Umbilical cord (tissue), 2 donors: ENCODE measurements at places on chromosomes 2 and 18.

DNA sequence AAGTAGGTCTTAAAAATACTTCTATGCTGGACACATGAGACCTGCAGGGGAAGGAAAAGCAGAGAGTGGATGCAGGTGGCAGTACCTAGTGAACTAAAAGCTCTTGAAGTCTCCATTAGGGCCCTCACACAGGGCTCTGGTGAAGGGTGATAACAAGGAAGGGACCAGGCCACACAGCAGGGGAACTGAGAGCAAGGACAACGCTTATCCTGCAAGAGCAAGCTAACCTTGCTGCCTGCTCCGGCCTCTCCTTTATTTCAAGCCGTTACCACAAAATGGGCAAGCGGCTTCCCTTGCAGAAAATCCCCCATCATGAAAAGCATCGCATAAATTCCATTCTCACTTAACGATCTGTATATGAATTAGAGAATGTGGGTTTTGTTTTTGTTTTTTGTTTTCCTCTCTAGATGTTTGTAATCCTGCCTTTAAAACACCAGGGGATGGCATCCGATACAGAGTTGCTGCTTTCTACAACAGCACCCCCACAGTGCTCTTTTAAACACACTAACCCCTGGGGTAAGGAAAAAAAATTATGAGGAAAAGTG, 64.5 kb downstream of the CACNB4 start:
- DNase-seq = no peak

DNA sequence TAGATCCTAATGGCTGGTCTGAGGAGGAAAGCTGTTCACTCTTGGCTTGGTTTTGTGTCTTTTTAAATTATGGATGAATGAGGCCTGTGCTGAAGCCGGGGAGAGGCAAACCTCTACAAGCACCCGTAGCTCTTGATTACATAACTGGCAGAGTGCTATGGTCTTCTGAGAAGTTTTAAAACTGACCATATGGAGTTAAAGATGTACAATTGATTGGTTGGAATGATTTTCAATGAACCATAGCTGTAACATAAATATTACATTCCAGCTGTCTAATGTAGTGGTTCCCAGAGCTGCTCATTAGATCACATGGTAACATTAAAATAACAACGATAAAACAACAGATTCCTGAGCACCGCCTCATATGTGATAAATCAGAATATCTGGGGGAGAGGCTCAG, 71.1 kb upstream of the MAP4K3 start:
- DNase-seq = no peak

GRCh38 chr2:64274399-64275173, 130.4 kb upstream of the PELI1 start:
- DNase-seq = no peak

DNA sequence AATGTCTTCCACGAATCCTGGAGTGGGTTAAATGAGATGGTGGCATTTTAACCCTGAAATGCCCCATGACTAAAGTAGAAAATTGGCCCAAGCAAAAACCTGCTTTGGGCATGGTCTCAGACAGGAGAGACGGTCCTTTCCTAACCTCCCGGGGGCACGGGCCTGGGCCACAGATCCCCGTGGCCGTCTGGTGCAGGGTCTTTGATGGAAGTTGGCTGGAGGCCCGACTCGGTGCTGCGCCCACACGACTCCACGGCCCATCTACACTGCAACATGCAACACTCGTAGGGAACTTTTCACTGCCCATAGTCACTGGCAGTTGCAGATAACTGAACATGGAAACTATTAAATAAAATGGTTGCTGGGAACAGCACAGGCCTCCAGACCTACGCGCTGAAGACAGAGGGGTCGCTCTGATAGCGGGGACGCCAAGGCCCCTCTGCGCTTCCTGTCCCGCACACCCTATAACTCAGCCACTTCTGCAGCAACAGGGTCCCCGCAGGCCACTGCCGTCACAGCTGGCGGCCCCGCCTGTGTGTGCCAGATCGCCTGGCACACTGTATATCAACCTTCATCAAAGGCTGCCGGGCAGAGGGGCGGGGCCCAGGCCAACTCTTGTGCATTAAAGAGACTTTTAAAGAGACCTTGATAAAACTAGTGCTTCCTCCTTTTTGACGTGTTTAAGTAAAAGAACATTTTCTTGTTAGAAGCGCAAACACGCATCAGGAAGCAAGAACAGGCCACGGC, 214.1 kb downstream of the TWIST2 start:
- peak; percentile 19 for DNase-seq

DNA sequence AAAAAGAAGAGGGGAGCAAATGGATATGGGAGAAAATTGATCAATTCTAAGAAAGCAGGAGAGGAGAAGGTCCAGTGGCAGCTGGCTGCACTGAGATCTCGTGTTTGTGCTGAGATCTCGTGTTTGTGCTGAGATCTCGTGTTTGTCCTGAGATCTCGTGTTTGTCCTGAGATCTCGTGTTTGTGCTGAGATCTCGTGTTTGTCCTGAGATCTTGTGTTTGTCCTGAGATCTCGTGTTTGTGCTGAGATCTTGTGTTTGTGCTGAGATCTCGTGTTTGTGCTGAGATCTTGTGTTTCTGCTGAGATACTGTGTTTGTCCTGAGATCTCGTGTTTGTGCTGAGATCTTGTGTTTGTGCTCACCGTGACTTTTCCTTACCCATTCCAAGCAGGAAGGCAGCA, 254.4 kb downstream of the BCL2 start:
- DNase-seq = no peak

DNA sequence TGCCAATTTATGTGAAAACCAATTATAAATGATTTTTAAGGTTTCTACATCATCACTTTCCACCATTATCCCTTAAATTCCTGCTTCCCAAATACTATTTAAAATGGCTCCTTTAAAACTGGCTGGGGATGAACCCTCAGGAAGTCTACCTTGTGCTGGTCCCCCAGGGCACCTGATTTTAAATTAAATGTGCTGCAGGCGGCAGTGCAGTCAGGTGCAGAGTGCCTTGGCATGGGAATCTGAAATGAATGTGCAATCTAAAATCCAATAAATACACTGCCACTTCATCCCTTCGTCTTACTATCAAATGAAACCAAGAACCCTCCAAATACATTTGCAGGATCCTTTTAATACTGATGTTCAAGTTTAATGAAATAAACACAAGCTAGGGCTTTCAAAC, 61.8 kb downstream of the C2orf76 start:
- no peak for DNase-seq

- no peak for DNase-seq
Measured at GRCh38 chr2:18957909-18958308, 368.5 kb upstream of the NT5C1B start.

DNA sequence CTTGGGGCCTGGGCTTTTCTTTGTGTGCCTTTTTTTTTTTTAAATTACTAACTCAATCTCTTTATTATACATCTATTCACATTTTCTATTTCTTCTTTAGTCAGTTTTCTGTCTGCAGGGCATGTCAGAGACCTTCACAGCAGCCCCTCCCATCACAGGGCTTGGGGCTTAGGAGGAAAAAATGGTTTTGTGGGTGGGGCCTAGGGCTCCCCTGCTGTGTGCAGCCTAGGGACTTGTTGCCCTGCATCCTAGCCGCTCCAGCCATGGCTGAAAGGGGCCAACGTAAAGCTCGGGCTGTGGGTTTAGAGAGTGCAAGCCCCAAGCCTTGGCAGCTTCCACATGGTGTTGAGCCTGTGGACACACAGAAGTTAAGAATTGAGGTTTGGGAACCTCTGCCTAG, 13.8 kb downstream of the ZSCAN30 start:
- DNase-seq = no peak

- DNase-seq = no peak
Measured at GRCh38 chr2:132678483-132678882, 8.5 kb upstream of the LYPD1 start.

DNA sequence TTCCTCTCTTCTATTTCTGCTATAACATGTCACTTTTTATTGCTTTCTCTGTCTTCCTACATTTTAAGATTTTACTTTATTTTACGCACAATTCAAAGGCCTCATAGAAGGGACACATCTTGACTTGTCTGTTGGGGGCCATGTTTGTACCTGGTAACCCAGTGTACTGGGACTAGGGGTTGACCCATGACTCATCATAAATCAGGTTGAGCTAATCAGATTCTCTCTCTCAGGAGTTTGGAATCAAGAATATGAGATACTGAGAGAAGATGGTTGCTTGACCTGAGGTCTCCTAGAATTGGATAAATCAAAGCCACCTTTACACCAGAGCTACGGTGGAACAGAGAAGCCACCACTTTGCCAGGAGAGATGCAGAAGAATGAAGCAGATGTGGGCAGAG, 153.0 kb downstream of the UXS1 start:
- DNase-seq = no peak

- no peak for DNase-seq
Measured at GRCh38 chr18:44388329-44388728, 292.4 kb upstream of the SETBP1 start.

- no peak for DNase-seq
Measured at GRCh38 chr2:136134126-136134525, 16.2 kb upstream of the CXCR4 start.

- DNase-seq = no peak
Measured at GRCh38 chr18:63590966-63591695, 4.0 kb downstream of the SERPINB13 start.

DNA sequence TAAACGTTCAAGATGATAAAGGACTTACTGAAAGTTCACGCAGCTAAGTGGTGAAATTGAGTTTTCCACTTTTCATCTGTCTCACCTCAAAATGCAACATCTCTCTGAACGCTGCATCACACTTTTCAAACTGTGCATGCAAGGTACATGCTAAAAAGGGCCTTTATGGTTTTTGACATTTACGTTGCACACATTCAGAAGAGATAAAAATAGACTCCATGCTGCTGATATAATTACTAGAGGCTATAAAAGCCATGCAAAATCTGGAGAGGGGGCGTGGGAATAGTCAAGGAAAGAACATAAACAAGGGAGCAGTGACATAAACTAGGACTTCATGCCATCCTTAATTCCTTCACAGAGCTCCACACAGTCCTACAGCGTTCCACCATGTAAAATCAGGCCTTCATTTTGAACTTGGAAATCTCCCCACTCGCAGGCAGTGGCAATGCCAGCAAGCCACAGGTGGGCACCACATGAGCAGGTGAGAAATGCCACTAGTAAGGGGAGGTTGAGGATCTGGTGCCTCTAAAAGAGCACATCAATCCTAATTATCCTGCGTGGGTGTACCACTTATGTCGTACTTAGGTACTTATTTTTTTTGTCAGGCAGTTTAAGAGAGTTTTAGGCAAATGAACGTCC, 71.4 kb downstream of the ZEB2 start:
- no peak for DNase-seq

DNA sequence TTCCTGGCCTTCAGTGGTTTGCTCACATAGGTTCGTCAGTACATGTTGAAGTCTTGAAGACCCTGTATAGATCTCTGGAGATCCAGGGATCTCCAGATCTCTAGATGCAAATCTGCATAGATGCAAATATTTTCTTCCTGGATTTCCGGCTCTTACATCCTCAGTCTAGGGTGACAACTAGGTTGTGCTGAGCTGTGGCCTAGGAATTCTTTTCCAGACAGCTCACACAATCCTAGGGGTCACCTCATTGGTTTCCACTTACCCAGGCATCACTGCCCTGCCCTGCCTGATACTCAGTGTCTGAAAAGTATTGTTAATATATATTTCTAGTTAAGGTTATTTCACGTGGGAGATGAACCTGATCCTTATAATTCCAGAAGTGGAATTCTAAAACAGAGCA, 105.1 kb upstream of the TTC27 start:
- no peak for DNase-seq

GRCh38 chr2:224147174-224147573, 108.1 kb upstream of the SERPINE2 start:
- no peak for DNase-seq

DNA sequence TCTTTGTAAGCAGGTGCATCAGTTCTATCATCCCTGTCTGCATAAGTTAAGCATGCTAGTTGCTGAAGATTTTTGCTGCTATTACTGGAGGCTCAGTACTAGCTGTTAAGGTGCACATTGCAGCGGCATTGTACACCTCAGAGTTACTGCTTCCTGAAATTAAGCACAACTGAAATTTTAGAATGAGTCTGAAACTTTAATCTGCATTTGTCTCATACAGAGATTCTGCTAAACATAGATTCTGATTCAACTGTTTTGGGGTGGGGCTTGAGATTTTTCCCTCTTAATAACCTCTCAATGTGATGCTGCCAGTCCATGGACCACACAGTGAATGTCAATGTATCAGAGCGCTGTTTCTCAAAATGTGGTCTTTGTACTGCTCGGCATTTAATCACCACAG, 585.7 kb upstream of the GCFC2 start:
- no peak for DNase-seq

- DNase-seq = no peak
Measured at GRCh38 chr2:135525786-135526185, 5.2 kb downstream of the ZRANB3 start.

DNA sequence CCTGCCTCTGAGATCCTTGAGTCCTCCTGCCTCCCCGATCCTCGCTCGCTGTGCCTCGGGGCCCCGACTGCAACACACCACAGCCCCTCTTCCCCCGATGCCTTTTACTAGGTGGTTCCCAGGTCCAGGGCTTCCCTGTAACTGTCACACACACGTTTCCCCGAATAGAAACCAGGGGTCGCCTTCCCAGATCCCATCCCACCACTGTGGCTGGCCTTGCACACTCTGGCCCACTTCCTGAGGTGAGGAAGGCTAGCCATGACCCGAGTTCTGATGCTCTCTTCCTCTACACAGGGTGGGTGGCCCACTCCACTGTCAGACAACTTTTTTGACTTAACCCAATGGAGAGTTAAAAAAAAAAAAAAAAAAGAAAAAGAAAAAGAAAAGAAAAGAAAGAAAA, 139.6 kb upstream of the ASB18 start:
- DNase-seq = no peak

GRCh38 chr2:61044636-61045035, 21.0 kb upstream of the SANBR start:
- DNase-seq = no peak

GRCh38 chr2:43417300-43417699, 178.5 kb downstream of the THADA start:
- DNase-seq = peak; percentile 70

GRCh38 chr18:31634331-31634713, 42.6 kb downstream of the TTR start:
- no peak for DNase-seq

- DNase-seq = peak; percentile 40
Measured at GRCh38 chr2:159797543-159798375, at the start of gene CD302. CD302 (minus strand) TSS chr2:159798208; CDS start chr2:159798198, 10 bp downstream.

GRCh38 chr2:44843641-44844310, 97.7 kb upstream of the SIX3 start:
- DNase-seq = no peak

- DNase-seq = no peak
Measured at GRCh38 chr2:222935688-222936298, 75.0 kb downstream of the ACSL3 start.

DNA sequence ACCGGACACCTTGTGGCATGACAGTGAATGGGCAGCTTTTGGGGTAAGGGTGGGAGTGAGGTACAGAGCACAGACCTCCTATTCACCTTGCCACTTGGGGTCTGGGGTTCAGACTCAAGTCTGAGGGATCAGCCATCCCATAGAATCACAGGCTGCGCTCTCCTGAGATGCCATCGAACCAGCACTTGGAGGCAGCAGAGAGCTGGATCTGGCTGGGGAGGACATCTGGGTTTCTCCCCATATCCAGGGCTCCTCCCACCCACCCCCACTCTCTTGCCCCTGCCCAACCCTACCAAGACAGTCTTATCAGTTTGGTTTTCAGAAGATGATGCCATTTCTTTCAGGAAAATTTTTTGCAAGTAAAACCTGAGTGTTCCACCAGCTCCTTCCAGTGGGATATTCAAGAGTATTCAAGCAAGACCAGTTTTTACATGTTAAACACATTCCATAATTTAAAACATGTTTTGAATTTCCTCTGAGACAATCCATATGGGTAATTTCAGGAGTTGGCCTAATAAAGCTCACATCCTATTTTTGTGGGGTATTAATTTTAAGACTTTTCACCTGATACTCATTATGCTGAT, 29.2 kb upstream of the TEX44 start:
- peak; percentile 73 for DNase-seq

- no peak for DNase-seq
Measured at GRCh38 chr2:172305066-172305465, 122.3 kb upstream of the ITGA6 start.
